ENCODE measurements at places on chromosomes 6 and 20.

GRCh38 chr6:149456311-149457021 lies 28.3 kb downstream of the ZC3H12D start:
- DNase-seq, result no peak

DNA sequence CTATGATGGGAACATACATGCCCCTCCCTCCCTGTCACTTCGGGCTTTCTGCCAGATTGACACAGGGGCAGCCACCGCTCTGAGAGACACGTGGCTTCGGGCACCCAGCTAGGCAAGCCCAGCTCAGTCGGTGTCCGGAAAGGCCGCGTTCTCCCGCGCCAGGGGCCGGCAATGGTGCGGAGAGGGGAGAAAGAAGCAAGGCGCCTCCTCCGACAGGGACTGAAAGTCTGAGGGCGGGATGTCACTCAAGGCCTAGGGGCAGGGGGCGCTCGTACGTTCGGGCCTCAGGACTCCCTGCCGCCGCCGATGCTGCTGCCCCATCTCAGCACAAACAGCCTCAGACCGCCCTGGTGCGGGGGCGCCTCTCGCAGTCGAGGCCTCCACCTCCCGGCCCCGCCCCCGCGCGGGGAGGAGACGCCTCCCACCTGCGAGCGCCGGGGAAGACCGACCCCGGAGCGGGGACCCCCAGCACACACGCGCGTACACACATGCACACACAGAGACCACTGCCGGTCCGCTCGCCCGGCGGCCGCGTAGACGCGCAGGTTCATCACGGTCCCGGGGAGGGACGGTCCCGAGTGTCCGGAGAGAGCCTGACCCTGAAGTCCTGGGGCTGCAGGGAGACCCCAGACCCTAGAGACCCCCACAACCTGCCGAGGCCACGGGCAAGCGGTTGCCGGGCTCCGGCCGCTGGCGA lies 1.9 kb downstream of the GRM4 start:
- peak; percentile 35 for DNase-seq

DNA sequence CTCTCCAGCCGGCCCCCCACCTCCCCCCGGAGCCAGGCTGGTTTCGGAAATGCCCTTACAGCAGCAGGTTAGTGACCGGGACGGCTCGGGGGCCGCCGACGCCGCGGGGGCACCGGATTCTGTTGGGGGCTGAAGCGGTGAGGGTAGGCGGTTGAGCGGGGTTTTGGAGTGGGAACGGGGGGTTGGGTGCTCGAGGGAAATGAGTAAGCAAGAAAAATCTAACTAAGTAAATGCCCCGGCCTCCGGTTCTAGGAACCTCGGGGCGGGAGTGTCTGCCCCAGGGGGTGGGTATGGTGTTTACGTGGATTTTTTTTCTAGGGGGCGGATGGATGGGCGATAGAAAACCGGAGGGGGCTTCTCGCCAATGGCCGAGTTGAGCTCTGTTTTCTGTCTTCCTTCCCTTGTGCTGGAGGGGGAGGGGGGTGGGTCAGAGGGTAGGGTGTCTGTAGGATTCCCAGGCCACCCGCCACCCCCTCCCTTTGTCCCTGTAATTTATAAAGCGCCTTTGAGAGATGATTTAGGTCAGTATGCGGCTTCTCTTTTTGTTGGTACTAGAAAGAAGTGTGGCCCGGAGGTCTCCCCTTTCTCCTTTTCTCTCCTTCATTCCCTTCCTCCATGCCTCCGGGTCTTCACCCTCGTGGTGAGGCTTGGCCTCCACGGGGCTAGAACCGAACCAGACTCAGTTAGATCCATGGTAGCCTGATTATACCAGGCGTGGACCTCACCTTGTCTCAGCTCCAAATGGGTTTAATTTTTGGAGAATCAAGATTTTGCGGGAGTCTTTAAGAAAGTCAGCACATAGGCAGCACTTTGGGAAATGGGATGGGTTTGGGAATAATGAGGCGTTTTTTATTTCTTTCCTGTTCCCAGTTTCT lies 2.3 kb downstream of the E2F3 start:
- peak; percentile 76 for DNase-seq

- DNase-seq, result no peak
Measured at GRCh38 chr20:54026295-54027064, 43.9 kb downstream of the BCAS1 start.

DNA sequence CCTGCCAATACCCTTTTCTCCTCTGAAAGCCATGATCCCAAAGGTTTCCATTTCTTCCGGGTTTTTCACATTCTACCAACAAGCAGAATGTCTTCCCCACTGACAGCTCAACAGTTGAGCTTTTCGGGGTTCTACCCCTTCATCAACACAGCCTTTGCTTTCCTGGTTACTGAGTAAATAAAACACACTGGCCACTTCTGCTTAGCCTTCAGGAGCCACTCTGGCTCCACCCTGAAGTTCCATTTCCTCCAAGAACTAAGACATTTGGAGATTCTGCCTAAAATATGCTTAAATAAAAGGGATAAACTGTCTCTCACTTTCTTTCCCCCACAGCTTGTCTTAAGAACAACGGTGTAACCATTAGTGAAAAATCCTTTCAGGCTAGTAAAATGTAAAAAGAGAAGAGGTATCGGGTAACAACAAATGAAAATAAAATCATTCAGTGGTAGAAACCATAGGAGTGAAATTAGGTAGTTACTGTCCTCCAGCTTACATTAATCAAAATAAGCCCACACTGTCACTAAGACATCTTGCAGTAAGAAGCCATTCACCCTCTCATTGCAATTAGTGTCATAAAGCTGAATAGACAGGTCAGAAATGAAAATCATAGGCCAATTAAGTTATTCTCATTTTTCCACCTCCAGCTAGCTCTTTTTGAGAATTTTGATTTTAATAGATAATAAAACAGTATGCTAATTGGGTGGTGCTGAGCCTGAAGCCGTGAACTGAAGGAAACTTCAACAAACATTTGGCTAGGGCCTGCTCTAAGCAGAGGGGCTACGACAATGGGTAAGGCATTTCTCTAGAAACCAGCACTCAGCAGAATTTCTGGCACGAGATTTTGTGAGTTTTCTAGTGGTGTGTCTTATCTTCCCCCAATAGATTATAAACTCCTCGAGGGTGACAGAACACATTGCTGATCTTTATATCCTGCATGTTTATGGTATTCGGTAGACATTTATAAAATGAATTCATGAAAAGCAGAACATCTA lies 194.2 kb downstream of the KHDC1L start:
- no peak for DNase-seq

- DNase-seq, result no peak
Measured at GRCh38 chr6:56244528-56245253, 2.7 kb downstream of the COL21A1 start.

- peak; percentile 40 for DNase-seq
Measured at GRCh38 chr20:13865156-13865555, 80.3 kb downstream of the NDUFAF5 start.

GRCh38 chr20:59402681-59403080 lies 102.3 kb downstream of the EDN3 start:
- no peak for DNase-seq

DNA sequence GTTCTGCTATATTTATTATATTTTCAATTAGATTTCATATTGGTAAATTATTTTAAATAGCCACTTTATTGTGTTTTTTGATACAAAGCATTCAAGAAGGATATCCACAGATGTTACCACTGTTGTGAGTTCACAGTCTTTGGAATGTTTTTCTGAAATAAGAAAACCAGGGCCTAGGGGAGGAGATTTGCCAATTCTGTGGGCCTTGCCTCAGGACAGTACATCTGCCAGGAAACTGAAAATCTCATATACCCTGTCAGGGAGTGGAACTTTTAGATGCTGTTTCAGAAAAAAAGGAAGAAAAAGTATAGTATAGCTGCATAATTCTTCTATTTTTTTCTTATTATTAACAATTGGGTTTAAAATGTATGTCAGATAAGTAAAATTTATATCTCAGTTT lies 995.9 kb upstream of the ADGRB3 start:
- no peak for DNase-seq

GRCh38 chr6:67687396-67687795 lies 947.7 kb upstream of the ADGRB3 start:
- DNase-seq, result peak; percentile 7

DNA sequence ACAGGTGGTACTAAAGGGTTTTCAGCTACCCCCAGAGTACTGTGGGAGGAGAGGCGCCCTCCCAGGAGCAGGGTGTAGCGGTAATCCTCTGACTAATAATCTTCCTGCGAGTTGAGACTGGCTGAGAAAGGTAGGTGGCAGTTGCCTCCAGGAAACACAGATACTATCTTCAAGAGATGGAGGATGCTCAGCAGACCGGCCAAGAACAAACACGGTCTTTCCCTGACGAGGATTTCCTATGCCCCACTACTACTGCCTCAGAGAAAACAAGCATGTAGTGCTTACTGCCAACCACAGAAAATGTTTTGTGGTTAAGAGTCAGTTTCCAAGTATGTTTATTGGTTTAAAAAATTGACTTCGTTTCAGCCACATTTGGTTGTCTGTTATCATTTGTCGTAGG lies 26.8 kb downstream of the C6orf89 start:
- peak; percentile 94 for DNase-seq

DNA sequence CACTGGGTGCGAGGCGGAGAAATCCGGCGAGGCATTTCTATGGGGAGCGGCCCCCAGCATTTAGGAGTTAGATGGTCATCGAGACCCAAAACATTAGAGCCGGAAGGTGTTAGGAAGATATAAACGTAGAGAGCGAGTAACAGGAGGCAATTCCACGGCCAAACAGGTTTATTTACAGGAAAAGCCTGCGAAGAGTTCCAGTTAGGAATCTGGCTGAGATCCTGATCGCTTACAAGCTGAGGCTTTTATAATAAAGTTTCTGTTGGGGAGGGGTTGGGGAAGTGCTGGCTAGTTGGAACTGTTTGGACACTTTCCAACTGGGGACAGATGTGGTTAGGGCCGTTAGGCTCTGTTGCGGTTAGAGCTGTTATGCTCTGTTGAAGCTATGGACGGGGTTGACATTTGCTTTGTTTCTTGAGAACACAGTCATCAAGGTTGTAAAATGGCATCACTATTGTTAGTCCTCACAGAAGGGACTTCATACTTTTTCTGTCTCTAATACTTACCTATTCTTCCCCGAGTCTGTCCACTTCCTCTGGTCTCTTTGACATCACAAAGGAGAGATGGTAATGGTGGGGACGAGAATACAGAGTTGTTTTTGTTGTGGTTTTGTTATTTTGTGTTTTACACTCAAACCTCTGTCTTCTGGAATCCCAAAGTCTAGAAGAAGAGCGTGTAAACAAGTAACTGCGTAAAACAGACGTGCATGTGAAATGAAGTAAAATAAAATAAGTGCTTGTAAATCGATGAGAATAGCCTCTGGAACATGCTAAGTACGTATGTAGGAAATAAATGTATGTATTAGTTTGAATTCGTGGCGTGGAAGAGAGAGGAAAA lies 554 bp upstream of the ZSCAN31 start:
- DNase-seq, result peak; percentile 29

DNA sequence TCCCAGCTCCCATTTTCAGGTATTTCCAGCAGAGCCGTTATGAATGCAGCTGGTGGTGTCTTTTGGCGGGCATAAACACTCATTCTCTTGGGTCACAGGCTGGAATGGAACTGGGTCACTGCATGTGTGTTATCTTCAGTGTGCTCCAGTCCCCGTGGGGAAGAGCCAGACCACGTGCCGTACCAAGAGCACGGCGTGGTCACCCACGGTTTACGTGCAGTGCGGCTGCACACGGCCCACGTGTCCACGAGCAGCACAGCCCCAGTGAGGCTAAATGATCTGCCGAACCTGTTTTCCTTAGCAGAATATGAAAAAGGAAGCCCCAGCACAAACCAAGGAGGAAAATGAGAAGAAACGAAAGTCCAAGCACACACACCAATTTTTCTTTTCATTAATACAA lies 121.5 kb downstream of the IRF4 start:
- no peak for DNase-seq

- DNase-seq, result no peak
Measured at GRCh38 chr20:25090492-25091429, 8.8 kb upstream of the VSX1 start.

DNA sequence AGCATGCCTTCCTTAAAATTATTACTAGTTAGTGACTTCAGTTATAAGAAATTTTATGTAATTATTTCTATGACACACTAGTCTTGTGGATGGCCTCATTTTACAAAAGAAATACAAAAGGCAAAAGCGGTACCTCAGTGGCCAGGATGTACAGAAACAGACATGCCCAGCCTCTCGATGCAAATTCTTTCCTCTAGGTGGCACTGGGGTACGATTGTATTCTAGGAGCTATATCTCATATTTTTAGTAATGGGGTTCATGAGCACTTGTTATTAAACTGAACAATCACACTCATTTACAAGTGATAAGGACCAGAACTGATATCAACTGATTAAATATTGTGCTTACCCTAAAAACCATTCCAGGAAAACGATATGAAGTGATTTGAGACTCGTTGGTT lies 59.8 kb downstream of the SOD2 start:
- DNase-seq, result peak; percentile 39

DNA sequence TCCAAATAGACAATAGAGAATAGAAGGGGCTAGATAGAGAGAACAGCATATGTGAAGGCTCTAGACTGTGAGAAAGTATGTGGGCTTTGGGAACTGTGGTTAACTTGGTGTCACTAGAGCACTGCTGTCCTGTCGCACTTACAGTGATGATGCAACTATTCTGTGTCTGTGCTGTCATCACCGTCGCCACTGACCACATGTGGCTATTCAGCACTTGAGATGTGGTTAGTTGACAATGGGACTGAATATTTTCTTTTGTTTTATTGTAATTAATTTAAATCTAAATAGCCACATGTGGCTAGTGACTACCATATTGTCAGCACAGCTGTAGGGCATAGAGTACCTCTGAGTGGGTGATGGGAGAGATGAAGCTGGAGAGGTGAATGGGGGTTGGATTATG lies 39.0 kb upstream of the IFNGR1 start:
- DNase-seq, result no peak

GRCh38 chr6:72286911-72287311 lies 335.0 kb upstream of the KCNQ5 start:
- peak; percentile 78 for DNase-seq

DNA sequence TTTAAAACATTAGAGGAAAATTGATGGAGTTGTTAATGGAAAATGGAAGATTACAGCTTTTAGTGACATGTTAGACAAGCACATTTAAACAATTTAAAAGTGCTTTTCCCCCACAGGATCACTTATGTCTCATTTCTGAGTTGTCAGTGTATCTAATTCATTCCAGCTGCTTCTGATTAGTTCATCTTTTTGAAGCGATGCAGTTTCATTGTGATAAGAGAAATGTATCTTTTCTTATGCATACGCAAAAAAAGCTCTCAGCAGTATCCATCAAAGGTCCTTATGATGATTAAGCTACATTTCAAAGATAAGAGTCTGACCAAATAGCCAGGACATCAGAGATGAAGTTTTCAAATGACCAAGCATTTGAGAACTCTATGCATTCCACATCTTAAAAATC lies 572.6 kb upstream of the SYNCRIP start:
- DNase-seq, result no peak

DNA sequence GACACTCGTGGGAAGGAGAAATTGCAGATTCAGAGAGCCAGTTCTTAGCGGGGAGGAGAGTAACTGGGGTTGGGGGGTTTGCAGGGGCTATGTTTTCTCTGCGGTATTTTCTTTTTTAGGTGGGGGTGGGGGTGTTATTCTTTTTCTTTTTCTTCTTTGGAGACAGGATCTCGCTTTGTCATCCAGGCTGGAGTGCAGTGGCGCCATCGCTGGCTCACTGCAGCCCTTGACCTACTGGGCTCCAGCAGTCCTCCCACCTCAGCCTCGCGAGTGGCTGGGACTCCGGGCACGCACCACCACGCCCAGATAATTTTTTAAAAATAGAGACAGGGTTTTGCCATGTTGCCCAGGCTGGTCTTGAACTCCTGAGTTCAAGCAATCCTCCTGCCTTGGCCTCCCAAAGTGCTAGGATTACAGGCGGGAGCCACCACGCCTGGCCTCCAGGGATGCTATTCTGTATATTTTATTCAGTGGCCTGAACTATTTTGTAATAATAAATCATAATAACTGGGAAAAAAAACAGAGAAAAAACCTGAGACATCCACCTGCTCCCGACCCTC lies 57.3 kb downstream of the UBE2V1 start:
- DNase-seq, result no peak
